Activated CD4-positive, alpha-beta T cell treated with anti-CD3 and anti-CD28 coated beads for 4 hours (primary cell): ENCODE measurements at places on chromosomes 6 and 20.

GRCh38 chr20:36573103-36573797 is at the start of gene TGIF2:
TGIF2 (plus strand) TSS chr20:36573597; CDS start chr20:36578775, 5,178 bp downstream.
- peak; percentile 89 for DNase-seq

- no peak for DNase-seq
These were observed at the start of gene PRND for GRCh38 chr20:4721719-4722118. PRND (plus strand) TSS chr20:4721909; CDS start chr20:4724552, 2,643 bp downstream.

DNA sequence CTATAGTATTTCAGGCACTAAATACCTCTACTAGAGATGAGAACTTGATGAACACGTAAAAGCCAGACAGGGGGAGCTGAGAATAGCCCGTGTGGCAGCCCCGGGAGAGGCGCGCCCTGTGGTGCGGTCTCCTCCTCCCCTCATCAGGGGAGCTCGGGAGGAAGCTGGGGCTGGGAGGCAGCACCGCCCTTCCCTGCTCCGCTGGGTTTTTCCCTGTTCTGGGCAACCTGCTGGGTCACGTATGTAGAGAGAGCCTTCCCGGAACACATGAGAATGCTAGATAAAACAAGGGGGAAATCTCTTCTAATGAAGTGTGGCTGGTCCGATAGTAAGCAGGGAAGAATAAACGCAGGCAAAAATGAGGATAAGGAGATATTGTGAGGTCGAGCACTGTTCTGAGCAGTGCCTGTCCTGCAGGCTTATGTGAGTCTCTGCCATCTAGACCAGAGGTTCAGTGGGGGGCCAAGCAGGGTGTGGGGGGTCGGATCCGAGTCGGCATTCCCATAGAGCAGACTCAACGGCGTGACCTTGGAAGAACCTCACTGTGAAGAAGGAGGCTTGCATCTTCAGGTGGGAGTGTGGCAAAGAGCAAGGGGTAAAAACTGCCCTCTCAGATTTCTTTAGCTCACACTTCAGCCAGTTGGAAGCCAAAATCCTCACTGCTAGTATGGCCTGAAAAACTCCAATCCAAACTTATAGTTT is 13.4 kb upstream of the RPS6KA2 start:
- no peak for DNase-seq

DNA sequence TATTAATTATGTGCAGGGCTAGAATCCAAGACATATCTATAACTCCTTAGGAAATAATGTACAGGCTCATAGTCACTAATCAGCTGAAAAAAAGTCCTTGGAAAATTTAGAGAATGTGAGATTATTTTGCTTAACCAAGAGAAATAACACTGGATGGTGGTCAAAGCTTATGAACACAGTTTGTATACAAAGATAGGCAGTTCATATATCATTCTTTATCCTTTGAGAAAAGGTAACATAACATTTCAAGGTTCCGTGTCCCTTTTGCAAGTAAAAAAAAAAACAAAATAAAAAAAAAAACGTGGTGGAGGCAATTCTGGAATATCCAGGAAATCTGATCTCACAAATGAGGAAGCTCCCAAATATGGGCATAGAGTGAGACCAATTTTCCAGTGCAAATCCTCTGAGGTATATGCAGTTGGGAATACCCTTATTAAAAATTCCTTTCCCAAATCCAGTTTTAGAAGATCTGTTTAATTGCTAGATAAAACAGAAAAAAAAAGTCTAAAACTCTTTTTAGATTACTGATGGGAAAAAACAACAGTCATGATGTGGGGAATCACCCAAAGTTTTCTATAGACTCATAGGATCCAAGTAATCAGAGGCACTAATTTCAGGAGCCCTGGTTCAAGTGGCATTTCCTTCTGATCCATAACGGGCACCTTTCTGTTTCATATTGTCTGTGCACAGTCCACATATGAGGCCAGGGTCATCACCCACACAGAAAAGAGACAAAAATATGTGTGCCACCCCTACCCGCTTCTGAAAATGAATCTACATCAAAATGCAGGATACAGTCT is 17.7 kb upstream of the TNFAIP3 start:
- no peak for DNase-seq

- no peak for DNase-seq
These were observed 33.2 kb upstream of the MYB start for GRCh38 chr6:135147637-135148592.

DNA sequence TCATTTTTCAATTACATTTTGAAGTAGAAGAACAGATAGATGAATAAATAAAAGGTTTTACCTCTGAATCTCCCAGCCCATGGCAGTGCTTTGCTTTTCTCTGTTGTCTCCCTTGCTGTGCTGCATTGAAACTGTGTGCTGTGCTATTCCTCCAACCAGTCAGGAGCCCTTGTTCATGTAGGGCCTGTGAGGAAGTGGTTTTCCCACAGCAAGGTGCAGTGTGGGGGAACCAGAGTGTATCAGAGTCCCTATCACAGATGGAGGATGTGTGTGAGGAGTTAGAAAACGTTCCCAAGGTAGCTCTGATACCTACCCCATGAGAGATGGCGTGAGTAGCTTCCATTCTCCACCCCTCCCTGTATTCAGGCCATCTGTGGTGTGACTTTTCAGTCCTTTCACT is 72.8 kb upstream of the RALGAPA2 start:
- DNase-seq, result no peak

DNA sequence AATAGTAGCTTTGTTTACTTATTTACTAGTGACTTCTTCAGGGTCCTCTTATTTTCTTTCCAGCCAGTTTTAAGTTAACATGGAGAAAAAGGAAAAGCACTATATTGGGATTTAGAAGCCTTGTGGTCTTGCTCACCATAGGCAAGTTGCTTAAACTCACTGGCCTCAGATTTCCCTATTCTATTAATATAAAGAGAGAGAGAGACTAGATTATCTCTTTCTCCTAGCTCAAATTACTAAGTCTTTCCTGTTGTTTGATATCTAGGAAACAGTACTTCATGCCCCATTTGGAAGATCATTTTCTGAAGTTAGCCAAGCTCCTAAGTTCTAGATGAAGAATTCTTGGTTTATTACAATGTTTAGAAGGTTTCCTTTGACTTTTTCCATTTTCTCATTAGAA is 32.5 kb downstream of the CTNNBL1 start:
- DNase-seq, result no peak

DNA sequence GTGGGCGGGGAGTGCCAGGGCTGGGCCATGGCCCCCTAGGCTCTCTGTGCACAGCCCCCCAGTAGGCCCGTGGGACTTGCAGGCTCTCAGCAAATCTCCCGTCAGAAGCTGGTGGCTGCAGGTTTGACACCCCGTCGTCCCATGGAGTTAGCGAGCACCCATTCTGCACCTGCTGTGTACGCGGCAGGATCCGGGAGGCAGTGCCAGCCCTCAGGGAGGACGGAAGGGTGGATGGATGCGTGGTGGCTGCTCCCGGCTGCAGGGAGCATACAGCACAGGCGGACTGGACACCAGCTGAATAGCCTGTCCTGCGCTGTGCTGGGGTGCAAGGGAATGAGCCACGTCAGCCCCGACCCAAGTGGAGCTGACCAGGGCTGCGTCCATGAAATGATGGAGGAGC is 32.4 kb upstream of the CHRNA4 start:
- no peak for DNase-seq

DNA sequence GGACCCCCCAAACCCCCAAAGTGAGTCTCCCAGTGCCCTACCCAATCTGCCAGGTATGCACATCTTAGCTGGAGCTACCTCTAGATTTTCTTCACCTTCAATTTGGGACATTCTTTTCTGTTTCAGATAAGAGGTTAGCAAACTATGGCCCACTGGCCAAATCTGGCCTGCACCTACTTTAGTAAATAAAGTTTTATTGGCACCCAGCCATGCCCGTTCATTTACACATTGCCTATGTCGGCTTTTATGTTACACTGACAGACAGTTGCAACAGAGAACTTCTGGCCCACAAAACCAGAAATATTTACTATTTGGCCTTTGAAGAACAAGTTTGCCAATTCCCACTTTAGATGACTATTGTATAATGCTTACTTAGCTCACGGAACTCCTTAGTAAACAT is 55.9 kb upstream of the STX16 start:
- no peak for DNase-seq

DNA sequence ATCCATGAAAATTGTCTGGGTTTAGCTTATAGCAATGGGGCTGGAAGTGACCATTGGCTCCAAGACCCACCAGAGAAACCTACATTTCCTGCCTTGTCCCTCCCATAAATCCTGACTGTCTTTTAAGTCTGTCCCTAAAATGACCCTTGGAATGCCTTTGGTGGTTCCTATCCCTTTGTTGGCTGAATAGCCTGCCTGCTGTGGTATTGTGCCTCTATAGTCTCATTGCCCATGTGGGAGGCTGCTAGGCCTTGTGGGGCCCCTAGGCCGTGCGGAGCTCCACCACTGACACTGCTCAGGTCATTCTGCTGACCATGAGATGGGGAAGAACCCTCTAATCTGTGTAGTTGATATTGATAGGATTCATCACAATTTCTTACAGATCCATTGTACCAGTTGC is 43.3 kb downstream of the SCP2D1 start:
- DNase-seq, result no peak

GRCh38 chr6:132481189-132481588 is 31.7 kb downstream of the STX7 start:
- DNase-seq, result no peak

DNA sequence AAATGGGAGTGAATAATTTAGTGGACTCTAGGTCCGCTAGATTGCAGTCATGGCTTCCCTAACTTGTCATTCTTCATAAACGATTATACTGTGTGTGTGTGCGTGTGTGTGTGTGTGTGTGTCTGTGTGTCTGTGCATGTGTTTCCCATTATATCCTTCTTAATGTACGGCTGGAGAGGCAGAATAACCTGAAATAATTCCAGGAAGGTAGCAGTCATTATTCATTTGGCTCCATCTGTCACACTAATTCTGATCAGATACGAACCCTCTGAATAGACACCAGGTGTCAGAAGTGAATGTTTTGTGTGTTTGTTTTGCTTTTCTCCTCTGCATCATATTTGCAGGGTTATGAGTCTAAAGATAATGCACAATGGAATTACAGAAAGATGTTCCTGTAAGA is 372.9 kb downstream of the DOK5 start:
- DNase-seq, result no peak

- DNase-seq, result no peak
These were observed 109.4 kb upstream of the EMILIN3 start for GRCh38 chr20:41476013-41476441.

DNA sequence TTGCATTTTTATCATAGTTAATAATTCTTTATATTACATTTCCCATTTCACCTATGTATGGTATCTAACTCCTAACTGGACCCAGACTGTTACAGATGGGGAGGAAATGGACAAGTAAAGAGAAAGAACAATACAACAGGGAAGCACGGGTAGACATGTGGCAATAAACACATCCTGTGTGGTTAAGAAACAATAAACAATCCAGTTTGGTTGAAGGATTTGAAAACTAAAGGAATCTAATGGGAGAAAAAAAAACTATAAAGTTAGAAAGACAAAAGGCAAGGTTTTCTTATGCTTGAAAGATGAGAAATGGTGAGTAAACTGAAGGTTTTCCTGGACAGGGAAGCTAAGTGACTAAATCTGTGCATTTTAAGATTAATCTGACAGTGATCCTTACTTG is 34.9 kb upstream of the ALDH8A1 start:
- DNase-seq, result no peak

GRCh38 chr6:25053875-25054371 is 118.2 kb upstream of the RIPOR2 start:
- no peak for DNase-seq

DNA sequence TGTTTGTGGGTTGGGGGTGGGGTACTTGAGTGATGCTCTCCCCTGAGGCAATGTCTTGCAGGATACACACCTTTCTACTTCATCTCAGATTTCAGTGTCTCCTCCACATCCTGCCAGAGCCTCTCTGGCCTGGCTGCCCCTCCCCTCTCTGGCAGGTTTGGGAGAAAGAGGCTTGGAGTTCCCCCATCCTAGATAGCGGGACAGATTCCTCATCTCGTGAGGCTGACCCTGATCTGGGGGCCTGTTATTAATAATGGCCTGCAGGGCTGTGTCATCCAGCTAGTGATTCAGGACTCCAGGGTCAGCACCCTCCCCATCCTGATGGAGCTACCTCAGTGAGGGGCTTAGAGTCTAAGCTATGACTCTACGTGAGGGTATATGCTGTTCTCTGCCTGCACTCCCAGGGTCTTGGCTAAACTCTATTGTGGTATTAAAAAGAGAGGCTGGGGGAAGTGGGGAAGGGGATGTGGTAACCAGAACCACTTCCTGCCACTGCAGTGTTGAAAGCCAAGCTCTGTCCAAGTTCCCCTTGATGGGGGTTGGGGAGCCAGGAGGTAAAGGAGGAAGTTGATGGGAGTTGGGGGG is 3.7 kb upstream of the MMP9 start:
- DNase-seq, result no peak

DNA sequence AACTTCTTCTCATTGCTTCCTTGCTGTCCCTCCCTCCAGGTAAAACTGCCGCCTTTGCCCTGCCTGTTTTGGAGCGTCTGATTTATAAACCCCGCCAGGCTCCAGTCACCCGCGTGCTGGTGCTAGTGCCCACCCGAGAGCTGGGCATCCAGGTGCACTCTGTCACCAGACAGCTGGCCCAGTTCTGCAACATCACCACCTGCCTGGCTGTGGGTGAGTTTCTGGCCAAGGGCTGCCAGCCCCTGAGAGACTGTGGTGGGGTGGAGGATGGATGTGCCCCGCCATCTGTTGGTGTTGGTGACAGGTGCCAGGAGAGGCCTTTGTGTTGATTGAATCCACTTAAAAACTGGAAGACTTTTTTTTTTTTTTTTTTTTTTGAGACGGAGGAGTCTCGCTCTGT is 9.5 kb downstream of the DDX27 start:
- DNase-seq, result no peak

DNA sequence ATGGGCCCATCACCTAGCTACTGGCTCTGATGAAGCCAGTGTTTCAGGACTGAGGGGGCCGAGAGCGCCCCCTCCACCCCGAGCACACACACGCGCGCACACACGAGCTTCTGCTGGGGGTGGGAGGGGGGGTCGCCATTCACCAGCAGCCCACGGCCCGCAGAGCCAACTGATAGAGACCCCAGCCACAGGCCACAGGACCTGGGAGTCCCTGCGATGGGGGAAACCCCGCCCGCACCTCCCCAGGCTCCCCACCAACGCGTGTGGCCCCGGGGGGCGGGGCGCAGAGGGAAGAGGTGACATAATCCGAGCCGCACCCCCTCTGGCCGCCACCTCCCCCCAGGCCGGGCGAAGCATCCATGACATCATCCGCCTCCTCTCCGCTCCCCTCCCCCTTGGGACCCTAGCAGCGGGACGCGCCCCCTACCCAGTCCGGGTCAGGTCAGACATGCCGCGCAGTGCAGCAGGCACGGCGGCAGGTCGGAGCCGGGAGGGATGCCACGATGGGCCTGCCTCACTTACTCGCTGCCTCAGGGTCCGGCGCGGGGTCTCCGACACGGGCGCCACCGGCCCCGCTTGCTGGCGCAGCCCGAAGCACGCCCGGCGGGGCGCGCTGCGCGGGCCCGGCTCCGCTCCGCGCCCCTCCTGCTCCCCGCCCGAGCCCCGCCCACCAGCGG is at the start of gene LZTS3:
LZTS3 (minus strand) TSS at position 617 of the 677 bp plus-strand sequence. CDS start 6,386 bp downstream, outside the sequence.
- peak; percentile 86 for DNase-seq
